Activated CD4-positive, alpha-beta T cell treated with anti-CD3 and anti-CD28 coated beads, Interleukin-2, amount 50 U/mL, for 48 hours (primary cell): ENCODE measurements at places on chromosomes 6 and 20.

DNA sequence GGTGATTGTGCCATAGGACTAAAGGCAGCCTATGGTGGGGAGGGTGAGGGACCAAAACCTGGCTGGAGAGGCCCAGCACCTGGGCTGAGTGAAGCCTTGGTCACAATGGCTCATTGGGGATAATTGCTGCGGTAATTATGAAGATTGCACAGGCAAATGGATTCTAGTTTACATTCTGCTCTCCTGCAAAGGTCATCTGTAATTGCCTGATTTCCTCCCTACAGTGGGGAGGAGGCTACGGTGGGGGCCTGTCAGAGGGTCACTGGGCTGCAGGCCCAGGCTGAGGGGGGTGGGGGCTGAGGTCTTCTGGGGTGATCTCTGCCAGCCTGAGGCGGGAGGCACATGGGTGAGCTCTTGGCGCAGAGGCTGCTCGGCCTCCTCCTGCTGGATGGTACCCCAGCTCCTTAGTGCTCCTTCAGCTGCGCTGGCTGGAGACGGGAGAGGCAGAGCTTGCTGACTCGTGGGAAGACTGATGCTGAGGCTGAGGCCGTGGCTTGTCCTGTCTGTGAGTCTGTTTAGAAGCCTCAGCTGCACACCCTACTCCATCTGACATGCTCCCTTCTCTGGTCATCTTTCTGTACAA lies 30.3 kb downstream of the PACSIN1 start:
- no peak for DNase-seq

- DNase-seq = no peak
Measured at GRCh38 chr6:21396313-21396712, 197.2 kb upstream of the SOX4 start.

GRCh38 chr20:61443443-61444126 lies 191.5 kb downstream of the CDH4 start:
- DNase-seq = no peak

DNA sequence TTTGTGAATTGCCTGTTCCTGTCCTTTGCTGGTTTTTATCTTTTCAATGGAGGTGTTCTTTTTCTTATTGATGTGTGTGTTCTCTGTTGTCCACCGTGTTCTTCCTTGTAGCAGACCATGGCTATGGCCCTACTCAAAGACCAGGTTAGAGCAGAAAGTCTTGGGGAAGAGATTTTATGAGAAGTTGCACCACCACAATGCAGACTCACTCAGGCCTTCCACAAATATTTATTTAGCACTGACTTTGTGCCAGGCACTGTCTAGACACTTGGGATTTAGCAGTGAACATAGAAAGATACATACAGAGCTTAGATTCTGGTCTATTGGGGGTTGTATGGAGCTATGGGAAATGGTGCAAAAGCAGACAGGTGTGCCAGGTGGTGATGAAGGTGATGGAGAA lies 98.8 kb downstream of the DTD1 start:
- no peak for DNase-seq

GRCh38 chr20:60013296-60014139 lies 55.3 kb downstream of the CDH26 start:
- no peak for DNase-seq

DNA sequence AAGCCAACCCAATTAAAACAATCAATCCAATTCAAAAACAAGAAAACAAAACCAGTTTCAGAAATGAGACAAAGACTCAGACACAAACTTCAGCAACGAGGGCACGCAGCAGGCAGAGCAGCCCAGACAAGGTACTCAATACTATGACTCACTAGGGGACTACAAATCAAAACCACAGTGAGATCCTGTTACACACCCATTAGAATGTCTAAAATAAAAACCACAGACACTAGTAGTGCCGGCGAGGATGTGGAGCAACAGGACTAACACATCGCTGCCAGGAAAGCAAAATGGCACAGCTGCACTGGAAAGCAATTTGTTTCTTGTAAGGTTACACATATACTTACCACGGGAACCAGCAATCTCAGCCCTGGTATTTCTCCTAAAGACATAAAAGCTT lies 28.4 kb upstream of the MAS1L start:
- DNase-seq = peak; percentile 20

GRCh38 chr6:118677193-118677592 lies 25.8 kb upstream of the CEP85L start:
- DNase-seq = no peak

GRCh38 chr6:12270551-12271230 lies 19.5 kb upstream of the EDN1 start:
- no peak for DNase-seq

DNA sequence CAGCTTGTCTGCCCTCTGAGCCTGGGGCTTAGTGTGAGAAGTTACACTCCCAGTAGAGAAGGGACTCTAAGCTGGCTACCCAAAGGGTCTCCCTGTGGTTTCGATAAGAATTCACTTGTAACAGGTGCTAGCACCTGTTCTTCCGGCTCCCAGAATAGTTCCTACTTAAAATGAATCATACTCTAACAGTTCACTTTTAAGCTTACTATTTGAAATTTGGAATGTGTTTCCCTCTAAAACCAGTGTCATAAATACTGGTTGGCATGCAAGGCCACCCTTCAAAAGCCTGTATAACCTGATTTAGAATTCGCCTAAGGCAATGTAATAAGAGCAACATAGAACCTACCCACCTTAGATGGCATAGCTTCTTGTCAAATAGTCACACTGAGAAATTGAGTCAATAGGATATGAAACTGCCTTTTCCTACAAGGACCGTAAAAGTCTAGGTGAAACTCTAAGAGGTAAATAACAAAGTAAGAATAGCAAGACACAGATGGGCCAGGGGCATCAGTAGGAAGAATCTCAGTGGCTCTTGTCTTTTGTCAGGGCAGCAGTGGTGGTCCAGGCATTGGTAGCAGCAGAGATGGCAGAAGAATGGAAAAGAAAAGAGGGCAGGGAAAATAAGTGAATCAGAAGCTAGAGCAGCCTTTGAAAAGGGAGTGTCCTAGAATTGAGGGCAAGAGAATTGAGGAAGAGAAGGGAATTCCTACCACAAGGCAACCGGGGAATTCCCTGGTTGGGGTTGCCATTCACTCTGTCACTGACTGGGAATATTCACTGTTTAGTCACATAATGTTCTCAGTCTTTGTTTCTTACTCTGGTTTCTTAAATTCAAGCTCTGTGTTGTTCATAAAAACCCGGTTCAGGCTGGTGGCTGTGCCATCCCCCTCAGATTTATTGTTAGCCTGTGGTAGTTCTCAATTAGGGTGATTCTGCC lies 91.5 kb downstream of the HIVEP2 start:
- DNase-seq = no peak

DNA sequence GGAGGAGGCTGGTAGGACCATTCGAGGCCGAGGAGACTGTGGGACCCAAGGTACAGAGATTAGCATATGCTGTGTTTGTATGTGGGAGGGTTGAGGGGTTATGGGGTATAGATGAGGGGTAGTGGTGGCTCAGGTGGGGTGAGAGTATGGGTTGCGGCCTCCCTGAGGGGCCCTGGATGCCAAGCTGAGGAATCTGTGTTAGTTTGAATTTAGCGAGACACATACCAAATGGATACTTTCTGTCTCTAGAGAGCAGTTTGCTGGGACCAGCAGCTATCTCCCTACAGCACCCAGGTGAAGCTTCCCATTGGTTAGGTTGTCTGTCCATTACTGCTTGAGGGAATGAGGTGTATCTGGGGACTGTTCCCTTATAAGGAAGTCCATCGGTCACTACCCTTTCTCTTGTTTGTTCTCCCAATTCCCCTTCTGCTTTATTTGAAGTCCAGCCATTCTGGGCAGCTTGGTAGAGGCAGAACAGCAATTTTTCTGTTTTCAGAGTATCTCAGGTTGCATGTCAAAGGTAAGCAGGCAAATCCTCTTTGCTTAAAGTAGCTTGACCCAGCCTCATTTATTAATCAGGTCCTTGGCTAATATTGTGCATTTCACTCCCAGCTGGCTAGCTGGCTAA lies 15.2 kb downstream of the CHMP4B start:
- no peak for DNase-seq

- no peak for DNase-seq
Measured at GRCh38 chr6:127389706-127390105, 46.3 kb upstream of the ECHDC1 start.

- DNase-seq = no peak
Measured at GRCh38 chr6:16043171-16044135, 85.4 kb upstream of the MYLIP start.

DNA sequence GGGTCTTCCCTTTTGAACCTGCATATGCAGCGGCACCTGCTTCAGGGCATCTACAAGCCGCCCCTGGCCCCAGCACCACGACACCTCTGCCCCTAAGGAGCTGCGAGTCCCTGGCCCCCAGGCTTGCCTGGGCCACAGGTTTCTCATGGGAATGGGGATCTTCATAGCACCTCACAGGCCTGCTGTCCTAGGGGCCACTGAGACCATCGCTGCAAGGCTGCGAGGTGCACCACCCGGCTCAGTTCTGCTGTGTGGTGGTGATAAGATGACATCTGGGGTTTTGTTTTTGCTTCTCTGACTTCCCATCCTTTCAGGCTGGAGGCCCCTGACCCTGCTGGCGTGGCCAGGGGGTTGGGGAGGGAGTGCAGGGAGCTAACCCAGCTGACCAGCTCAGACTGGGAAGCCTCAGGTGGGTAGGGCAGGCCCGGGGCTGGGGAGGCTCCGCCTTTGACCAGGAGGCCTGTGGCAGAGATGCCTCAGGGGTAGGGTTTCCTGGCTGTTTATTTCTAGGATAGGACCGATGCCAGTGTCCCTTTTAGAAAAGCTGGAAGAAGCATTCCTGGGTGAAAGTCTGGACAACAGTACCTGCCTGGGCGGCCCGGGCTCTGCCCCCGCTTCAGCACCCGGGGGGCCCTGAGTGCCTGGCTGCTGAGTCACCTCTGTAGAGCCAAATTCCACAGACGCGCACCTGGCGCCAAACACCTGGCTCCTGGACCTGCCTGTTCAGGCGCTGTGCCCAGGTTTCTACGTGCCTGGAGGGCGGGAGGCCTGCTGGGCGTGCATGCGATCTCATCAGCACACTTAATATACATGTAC lies 264.7 kb downstream of the DLL1 start:
- no peak for DNase-seq
